ENCODE measurements at places on chromosomes 11 and 22. TPM values are rescaled to one million over a fixed set of nuclear protein-coding genes. Genes with fewer than 3 reads are reported as not detected.

RCOR2 gene
- polyA plus RNA-seq, result 23.5 TPM

RIMBP3B gene
- 0.34 TPM for polyA plus RNA-seq

C22orf31 gene
- 0.36 TPM for polyA plus RNA-seq

MS4A8 gene
- 232 TPM for polyA plus RNA-seq

DNA sequence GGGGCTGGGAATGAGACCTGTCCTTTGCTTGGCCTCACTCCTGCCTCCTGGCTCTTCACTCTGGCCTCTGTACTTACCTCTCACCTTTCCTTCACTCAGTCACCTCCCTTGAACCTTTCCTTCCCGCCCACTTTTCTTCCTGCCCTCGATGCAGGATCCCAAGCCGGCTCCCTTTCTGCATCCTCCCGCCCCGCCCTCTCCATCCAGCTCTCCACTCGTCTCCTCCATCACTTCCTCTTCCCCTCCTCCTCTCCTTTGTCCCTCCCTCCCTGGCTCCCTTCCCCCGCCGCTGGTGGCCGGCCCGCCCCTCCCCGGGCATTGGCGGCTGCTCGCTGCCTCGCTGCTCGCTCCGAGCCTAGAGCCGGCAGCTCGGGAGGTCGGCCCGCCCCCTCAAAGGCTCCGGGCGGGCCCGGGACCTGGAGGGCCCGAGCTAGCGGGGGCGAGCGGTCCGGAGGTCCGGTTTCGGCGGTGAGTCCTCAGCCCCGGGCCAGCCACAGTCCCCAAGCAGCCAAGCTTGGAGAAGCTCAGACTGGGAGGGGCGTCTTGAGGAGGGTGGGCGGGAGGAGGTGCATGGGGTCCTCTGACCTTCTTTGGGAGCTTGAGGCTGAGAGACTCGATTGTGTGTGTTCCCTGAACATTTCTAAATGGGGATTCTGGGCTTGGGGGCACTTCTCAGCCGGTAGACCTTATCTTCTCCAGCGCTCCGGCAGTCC lies 13.8 kb downstream of the PHLDB1 start:
- DNase-seq, result peak; percentile 92

GRCh38 chr11:47387944-47388696 lies 9.8 kb upstream of the SPI1 start:
- DNase-seq, result no peak

- DNase-seq, result no peak
These were observed 69.8 kb downstream of the PRR5L start for GRCh38 chr11:36365907-36366306.

- DNase-seq, result peak; percentile 24
These were observed 14.0 kb upstream of the TYR start for GRCh38 chr11:89163686-89164085.

DNA sequence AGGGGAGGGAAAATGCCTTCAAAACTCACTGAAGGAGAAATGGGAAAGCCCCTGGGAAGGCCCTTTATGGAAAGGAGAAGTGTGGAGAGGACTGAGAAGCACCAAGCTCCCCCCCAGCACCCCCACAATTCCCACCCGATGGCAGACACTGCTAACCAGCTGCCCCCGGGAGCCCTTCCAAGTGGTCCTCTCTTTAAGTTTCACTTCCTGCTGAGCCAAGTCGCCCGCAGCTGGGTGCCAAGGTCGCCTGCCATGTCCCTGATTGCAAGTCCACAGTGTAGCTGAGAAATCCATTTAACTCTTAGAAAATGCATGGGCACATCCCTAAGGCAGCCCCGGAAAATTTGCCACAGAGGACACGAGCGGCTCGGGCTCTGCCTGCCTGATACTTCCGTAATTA lies 68.2 kb downstream of the GALNT18 start:
- DNase-seq, result no peak

- DNase-seq, result no peak
These were observed 60.1 kb upstream of the PHF21B start for GRCh38 chr22:45069925-45070324.

SAA4 gene
- polyA plus RNA-seq, result not detected

OPCML gene
- 5.5 TPM for polyA plus RNA-seq

- no peak for DNase-seq
These were observed 3.3 kb downstream of the NADSYN1 start for GRCh38 chr11:71456294-71456693.

DNA sequence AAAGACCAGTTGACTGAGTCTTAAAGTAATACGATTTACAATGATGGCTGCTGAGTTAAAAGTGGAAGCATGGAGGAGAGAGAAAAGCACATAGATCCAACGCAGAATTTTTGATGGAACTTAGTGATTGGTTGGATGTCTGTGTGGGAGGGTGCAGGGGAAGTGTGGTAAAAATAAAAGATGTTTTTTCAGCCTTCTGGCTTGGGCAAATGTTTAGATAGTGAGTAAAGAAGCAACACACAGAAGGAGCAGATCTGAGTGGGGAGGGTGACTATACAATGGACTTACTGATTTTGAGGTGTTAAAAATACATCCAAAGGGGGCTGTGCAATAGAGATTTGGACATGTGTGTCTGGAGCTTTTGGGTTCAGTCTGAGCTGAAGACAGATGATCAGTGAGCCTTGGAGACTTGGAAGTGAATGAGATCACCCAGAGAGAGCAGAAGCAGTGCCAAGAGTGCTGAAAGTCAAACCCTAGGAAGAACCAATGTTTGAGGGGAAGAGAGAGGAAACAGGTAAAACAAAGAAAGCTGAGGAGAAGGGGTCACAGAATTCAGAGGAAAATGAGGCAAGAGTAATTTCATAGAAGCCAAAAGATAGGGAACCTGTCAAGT lies 8.6 kb downstream of the GRIA4 start:
- no peak for DNase-seq

- DNase-seq, result no peak
These were observed 729.0 kb upstream of the ANO3 start for GRCh38 chr11:25602959-25603358.

TIGD3 gene
- 7.1 TPM for polyA plus RNA-seq

SLCO2B1 gene
- 21.9 TPM for polyA plus RNA-seq

- DNase-seq, result no peak
These were observed 14.0 kb upstream of the NRGN start for GRCh38 chr11:124725719-124726105.

DNA sequence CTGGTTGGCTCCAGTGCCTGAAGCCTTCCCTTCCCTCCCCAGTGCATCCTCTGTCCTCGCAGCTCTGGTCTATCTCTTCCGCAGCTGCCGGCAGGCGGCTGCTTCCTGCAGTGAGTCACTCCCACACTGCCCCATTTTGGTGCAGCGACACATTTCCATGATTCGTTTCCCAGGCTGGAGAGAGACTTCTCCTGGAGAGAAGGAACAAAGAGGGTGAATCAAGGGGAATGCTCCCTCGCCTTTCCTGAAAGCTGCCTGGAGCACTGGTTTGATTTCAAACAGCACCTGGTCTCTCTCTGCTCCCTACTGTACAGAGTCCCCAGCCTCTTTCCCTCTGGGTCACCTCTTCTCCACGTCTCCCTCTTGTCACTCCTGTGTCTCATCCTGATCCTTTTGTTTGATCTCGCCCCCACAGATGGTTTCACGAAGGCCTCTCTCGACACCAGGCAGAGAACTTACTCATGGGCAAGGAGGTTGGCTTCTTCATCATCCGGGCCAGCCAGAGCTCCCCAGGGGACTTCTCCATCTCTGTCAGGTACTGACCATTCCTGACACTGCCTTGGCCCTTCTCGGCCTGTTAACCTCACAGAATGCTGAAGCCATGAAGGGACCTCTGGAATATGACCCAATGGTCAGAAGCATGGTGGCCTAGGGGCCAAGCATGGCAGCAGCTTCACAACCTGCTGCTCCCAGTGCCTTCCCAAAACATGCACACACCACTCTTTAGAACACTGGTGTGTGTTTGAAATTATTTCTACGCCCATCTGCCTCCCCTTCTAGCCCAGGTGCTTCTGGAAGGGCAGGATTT lies at the start of gene TMA7B:
TSS of gene TMA7B (plus strand) at position 758 of the 808 bp plus-strand sequence. CDS start 3,978 bp downstream, outside the sequence.
- peak; percentile 63 for DNase-seq

DNA sequence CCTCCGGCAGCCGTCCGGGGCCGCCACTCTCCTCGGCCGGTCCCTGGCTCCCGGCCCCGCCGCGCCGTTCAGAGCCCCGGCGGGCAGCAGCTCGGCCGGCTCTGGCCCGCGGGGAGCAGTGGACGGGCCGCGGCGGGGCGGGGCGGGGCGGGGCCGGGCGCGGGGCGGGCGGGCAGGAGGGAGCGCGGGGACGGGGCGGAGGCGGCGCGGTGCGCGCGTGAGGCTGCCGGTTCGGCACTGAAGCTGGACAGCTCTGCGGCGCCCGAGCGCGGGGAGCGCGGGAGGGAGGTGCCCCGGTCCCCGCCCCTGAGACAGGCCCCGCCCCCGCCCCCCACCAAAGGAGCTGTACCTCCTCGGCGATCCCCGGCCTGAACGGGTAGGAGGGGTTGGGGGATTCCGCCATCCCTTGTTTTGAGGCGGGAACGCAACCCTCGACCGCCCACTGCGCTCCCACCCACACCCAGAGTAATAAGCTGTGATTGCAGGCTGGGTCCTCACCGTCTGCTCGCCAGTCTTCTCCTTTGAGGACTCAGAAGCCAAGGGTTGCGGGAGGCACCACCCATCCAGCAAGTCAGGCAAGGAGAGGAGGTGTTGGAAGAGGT lies at the start of gene DRD2:
TSS of gene DRD2 (minus strand) at position 239 of the 602 bp plus-strand sequence. CDS start 50,747 bp downstream, outside the sequence.
- DNase-seq, result no peak

DNA sequence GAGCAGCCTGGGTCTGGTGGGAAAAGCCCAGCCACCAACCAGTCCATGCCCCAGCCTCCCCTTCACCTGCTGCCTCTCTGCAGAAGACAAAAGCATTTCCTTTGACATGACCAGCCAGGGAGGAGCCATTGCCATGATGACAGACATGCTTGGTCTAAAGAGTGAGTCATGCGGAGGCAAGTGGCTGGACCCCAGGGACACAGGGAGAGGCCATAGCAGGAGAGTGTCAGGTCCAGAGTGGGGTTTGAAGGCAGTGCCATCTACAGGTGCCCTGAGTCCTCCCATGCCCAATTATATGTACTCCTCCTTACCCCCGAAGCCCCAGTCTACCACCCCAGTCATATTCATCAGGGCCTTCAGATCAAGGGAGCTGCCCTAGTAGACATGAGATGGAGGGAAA lies 67.4 kb downstream of the SCN3B start:
- no peak for DNase-seq

DNA sequence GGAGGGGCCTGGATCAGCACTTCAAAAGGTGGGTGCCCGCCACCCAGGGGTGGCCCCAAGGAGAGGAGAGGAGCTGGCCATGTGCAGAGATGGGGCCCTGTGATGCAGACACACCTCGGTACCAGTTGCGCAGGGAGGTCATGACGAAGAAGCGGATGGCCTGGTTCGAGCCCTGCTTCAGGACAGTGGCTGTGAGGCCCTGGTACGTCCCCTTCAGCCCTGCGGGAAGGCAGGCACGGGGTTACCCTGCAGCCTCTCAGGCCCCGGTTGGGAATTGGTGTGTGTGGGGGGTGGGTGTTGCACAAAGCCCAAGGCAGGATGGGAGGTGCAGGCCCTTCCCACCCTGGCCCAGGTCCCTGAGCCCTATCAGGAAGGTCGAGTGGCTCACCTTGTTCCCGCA lies 1.8 kb downstream of the SLC25A1 start:
- no peak for DNase-seq

MMP7 gene
- 0.32 TPM for polyA plus RNA-seq

CD248 gene
- 14.3 TPM for polyA plus RNA-seq

GRCh38 chr22:24588757-24589481 lies 4.0 kb downstream of the LRRC75B start:
- DNase-seq, result peak; percentile 48

DNA sequence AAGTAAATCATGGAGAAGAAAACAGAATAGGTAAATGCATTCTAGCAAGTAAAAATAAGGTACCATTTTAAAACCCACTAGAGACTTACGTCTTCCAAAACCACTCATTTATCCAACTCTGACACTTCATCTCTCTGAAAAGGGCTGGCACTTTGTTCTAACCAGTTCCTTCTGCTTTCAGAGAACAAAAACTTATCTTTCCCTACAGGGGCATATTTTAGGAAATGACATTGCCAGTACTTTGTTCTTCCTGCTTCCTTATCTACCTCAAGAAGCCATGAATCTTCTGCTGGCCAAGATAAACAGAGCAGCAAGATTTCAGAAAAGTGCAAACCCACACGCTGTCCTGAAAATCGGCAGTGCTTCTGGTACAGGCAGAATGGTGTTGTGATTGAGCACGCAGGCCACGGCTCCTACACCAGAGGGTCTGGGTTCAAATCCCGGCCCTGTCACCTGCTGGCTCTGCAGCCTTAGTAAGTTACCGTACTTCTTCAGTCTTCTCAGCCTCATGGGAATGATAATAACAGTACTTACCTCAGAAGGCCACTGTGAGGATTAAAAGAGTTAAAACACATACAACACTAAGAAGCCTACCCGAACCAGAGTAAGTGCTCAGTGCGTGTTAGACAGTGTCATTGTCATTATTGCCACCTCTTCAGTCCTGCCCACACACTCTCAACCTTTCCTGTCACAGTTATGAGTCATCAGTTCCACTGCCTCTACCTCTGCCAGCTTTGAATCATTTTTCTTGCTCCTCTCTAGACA lies 11.0 kb downstream of the MPZL3 start:
- no peak for DNase-seq

GRCh38 chr11:107849790-107850189 lies 8.8 kb downstream of the SLC35F2 start:
- no peak for DNase-seq

CSF2RB gene
- polyA plus RNA-seq, result 0.20 TPM

DNA sequence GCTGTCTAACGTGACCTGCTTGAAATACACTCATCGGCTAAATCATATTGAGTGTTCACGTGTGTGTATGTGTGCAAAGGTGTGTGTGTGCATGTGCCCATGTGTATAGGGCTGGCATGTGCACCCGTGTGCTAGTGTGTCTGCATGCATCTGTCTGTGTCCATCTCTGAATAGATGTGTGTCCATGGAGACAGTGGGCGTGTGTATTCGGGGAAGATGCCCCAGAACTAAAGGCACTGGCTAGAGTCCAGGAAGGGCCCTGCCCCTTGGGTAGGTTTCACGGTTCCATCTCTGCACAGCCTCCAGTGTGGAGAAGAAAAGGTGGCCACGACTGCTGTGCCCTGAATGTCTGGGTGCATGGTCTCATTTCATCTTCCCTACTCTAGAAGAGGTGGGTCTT lies 220.3 kb downstream of the MN1 start:
- DNase-seq, result no peak

DNA sequence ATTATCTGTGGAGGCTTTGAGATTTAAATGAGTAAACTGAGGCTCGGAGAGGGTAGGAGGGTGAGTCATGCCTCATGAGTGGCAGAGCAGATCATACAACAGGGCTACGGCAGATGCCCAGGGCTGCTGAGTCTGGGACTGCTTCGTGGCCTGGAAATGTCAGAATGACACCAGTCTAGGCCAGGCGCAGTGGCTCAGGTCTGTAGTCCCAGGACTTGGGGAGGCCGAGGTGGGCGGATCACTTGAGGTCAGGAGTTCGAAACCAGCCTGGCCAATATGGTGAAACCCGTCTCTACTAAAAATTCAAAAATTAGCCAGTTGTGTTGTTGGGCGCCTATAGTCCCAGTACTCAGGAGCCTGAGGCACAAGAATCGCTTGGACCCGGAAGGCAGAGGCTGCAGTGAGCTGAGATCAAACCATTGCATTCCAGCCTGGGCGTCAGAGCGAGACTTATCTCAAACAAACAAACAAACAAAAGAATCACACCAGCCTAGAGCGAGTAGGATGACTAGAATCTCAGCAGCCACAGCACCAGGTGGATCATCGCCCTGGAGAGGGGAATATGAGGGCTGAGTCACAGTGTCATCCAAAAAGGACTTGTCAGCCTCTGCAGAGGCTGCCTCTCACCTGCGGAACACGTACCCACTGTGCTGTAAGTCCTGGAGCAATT lies 48.6 kb upstream of the ADA2 start:
- DNase-seq, result no peak

- DNase-seq, result no peak
These were observed 277.8 kb upstream of the B3GAT1 start for GRCh38 chr11:134689886-134690285.

GRCh38 chr11:94747146-94747545 lies 21.0 kb upstream of the AMOTL1 start:
- DNase-seq, result no peak

RIMBP3C gene
- not detected for polyA plus RNA-seq

ZP1 gene
- 1.0 TPM for polyA plus RNA-seq
